Peyer's patch (tissue), 4 donors: ENCODE measurements at places on chromosomes 5 and 9.

DNA sequence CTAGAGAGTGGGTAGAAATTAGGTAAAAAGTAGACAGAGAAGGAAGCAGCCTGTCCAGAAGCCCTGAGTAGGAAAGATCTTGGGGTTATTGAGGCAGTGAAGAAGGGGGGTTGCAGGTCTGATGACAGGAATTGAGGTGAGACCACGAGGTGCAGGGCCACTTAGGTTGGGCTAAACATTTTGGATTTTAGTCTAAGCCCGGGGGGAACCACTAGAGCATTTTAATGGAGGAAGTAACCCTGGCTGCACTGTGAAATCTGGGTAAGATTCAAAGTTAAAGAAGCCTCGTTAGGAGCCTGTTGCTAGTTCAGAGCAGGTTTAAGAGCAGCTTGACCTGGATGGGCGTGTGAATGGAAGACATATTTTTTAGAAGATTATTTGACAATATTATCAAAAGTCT, 38.3 kb downstream of the MAP3K1 start:
- no peak for DNase-seq

- peak; percentile 27 for DNase-seq
These were observed 15.8 kb downstream of the EXOC3 start for GRCh38 chr5:458547-459353.

DNA sequence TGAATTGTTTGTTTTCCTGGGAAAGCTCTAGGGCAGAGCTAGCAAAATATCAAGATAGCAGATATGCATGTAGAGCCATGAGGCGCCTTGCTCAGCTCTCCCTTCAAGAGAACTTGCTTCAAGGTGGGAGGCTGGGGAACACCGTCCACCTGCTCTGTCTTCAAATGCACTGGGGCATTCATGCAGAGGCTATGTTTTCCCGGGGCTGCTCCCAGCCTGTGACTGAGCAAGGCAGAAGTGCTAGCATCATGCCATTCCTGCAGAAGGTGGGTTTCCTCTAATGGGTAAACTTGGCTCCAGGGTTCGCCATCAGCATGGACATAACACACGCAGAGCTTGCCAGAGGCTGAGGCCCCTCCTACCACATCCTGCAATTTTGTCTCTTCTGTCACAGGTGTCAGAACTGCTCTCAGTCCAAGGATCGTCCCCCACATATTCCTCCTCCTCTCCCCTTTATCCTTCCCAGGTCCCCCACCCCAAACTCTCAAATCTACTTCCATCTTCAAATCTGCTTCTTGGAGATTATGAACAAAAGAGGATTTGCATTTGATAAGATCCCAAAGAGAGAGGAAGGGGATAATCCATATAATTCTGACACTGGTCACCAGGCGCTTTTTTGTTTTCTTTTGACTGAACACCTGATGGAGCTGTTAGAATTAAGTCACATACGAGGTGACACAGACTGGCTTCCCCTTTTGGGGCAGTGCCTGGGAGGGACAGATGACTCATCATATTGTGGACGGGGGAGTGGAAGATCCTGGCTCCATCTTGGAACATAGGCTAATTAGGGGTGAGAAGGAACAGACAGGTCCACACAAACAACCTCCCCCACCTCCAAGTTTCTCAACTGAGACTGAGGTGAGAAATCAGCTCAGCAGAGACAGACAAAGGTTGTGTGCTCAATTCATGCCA, 85.0 kb upstream of the TAF11L2 start:
- no peak for DNase-seq

GRCh38 chr9:95336281-95336680, 18.8 kb upstream of the FANCC start:
- DNase-seq = peak; percentile 49

- peak; percentile 26 for DNase-seq
These were observed 624 bp downstream of the FBXW11 start for GRCh38 chr5:172005708-172006320.
